ENCODE measurements at places on chromosomes 7 and 10.

- no peak for DNase-seq
Measured at GRCh38 chr7:17207220-17207619, 91.2 kb upstream of the AHR start.

DNA sequence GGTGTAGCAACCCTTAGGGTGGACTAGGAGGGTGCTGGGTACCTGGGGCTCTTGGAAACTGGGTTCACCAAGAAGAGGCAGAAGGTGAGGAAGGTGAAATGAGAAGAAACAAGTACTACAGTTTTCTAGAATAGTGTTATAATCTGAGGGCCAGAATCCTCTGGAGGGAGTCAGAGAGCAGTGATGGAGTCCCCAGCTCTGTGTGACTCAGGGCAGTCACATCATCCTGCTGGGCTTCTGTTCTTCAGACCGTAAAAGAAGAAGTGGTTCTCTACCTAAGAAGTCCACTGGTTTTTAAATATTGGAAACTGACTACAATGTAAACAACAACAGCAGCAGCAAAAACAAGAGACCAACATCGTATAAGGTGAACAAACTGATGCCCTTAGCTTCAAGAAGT is 197.3 kb downstream of the PRPF18 start:
- DNase-seq: no peak

GRCh38 chr7:77327067-77327931 is 88.8 kb downstream of the GSAP start:
- no peak for DNase-seq

DNA sequence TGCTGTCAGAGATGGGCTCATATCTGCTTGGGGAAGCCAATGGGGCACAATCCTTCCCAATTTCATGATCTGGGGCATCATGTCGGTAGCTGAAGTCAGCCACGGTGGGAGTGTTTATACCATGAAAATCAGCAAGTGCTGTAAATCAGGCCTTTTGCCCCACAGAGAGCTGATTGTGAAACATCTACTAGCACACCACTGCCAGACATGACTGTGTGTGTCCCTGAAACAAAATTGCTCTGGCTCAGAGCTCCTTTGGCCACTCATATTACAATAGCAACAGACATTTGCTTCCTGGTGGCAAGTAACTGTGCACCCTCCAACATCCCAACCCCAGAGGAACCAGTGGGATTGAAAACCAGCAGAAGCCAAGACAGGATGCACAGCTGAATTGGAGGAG is 23.7 kb downstream of the GPR26 start:
- DNase-seq: no peak

GRCh38 chr10:124520558-124521428 is 59.2 kb downstream of the LHPP start:
- no peak for DNase-seq

DNA sequence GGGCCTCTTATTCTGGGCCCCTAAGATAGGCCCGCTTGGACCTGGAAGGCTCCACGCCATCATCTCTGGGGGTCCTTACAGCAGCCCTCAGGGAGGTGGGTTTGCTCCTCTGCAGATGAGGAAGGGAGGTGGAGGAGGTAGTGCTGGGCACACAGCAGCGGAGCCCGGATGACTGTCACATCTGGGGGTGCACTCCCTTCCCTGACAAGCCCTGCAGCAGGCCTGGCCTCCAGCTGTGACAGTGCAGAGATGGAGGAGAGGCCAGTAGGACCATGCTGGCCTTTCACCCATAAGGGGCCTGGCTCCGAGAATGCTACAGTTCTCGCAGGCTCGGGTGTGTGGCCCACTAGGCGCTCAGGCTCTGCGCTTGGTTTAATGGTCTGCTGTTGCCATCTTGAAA is 9.2 kb downstream of the GDF2 start:
- no peak for DNase-seq

GRCh38 chr10:35558276-35558675 is 46.9 kb upstream of the GJD4 start:
- no peak for DNase-seq

DNA sequence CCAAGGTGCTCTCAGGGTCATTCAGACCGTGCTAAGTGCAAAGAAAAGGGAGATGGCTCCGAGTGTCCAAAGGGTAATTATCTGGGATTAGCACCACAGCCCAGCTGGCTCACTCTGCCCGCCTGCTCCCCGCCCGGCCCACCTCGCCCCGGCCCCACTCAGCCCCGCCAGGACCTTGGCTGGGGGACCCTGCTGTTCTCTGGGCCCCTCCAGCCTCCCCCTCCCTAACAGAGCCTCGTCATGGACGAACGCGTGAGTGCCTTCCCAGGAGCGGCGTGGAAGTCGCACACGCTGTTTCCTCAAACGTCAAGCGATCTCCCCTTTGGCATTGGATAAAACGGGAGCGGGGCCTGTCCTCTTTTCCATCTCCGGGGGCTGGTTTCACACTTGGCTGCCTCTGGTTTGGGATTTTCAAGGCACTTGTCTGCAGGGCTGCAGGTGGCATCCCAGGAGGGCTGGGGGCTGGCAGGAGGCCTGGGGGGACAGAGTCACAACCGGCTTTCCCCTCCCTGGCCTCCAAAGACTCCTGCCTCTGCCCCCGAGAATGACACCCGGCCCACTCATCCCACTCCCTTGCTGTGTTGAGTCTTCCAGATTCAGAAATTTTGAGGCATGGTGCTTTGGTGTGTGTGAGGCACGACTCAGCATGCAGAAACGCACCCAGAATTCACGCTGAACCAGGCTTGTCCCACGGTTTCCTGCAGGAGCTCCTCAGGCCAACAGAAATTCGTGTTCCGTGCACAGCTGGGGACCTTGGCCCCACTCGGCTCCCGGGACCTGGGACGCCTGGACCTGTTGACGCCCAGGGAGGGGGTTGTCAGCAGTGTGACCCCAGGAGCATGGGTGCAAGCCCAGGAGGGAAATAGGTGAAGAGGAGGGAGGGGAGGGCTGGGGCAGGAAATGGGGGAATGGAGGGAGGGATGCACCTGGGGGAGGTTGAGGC is 110.0 kb downstream of the PDGFA start:
- no peak for DNase-seq

DNA sequence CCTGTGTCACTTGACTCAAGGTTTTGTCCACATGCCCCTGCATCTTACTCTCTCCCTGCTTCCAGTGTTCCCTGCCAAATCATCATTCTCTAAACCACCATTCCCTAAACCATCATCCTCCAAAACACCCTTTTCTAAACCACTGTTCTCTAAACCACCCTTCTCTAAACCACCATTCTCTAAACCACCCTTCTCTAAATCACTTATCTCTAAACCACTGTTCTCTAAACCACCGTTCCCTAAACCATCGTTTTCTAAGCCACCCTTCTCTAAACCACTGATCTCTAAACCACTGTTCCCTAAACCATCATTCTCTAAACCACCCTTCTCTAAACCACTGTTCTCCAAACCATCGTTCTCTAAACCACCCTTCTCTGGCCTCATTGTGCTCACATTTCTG is 142.1 kb downstream of the CXCL12 start:
- no peak for DNase-seq

DNA sequence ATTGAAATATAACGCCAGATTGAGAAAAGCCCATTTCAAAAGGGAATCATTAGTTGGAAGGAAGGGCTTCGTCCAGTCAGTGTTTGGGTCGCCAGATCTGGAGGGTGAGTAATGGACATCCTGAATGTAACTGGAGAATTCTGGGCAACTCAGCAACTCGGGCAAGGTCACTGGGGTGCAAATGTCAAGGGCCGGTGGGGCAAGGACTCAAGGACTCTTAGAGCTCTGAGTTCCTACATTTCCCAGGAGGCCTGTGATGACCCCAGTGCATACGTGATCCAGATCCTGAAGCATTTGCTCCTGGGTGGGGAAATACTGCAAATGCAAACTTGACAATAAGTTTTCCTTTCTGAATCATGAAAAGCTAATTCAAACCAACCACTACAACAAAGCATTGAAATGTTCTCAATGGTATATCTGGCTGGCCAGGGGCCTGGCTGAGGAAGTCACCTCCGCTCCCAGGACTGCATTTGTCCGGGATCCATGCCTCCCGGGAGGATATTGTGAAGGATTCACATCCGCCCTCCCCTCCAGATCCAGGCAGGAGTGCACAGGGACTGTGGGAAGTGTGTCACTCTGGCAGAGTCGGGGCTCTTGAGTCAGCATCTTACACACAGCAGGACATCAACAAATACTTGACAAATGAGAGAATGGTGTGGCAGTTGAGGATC is 164.0 kb downstream of the FANK1 start:
- DNase-seq: peak; percentile 73

DNA sequence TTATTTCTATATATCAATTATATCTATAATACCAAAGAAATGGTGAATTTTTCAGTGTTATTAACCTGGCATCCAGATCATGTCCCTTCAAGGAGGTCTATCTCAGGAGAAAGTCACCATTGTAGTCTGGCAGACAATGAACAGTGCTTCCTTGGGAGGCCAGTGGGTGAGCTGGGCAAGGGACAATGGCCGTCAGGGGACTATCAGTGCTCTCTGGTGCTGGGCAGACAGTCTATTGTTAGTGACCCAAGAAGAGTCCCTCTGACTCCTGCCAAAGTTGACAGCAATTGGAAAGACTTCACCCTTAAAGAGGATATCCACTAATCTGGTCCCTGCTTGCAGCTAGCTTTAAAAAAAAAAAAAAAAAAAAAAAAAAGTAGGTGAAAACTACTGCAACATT is 7.1 kb downstream of the JAZF1 start:
- DNase-seq: no peak

GRCh38 chr7:25994433-25994994 is 157.5 kb upstream of the NFE2L3 start:
- no peak for DNase-seq

DNA sequence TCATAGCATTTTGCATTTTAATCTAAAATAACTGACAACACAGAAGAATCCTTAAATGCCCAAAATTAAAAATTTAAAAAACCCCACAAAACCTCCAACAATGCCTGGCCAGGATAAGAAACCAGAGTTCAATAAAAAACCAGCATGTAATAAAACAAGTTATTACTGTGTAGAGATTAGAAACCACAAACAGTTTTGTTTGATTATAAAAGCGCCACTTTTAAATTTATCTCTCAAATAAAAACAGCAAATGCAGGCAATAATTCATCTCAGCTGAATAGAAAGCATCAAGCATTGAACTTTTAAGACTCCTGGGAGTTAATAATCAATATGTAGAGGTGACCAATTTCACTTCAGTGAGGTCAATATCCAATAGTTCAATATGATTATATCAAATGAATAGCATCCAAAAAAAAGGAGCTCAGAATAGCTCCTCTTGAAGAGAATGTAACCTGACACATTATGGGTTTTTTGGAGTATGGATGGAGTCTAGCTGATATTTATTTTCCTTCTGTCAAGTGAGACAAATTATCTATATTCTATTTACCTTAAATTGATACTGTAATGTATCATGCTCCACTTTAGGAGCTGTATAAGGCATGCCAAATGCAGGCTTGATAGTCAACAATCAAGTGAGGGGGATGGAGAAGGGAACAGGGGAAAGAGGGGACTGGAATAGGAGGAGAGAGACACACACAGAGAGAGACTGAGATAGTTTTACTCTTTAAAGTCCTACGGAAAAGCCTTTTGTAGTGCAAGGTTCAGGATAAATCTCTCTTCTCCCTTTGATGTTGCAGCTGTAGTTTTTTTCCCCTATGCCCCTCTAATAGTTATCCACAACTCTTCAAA is 130.9 kb downstream of the RSU1 start:
- no peak for DNase-seq

GRCh38 chr7:16399265-16399831 is 22.0 kb downstream of the CRPPA start:
- DNase-seq: no peak

GRCh38 chr10:106111246-106111645 is 1053.3 kb downstream of the SORCS1 start:
- DNase-seq: peak; percentile 26

DNA sequence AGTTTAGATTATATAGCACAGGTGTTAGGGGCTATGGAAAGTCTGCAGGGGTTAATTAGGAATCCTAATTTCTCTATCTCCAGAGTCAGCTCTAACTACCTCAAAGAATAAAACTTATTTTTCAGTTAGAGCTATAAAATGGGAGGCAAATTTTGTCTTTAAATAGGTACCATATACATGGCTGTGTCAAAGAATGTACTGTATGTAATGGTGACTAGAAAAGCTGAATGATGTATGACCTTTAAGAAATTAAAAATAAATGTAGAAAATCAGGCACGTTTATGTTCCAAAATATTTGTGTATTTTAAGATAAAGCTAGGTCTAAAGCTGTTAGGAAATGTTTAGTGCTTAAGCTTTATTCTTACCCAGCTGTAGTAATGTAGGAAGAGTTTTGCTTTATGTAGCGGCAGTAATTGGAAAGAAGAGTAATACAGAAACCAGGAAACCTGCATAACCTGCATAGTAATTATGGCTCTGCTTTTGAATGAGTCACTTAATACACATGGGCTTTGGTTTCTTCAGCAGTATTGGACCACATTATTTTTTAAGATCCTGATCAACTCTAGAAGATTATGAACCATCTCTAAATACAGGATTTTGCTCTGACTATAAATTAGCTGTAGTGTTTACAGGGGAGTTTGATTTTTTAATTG is 85.0 kb downstream of the KMT2E start:
- no peak for DNase-seq

- no peak for DNase-seq
Measured at GRCh38 chr7:13724977-13725566, 264.4 kb downstream of the ETV1 start.

- peak; percentile 70 for DNase-seq
Measured at GRCh38 chr7:130141161-130141883, 63.9 kb downstream of the TMEM209 start.

- DNase-seq: no peak
Measured at GRCh38 chr10:110420401-110421193, 77.1 kb upstream of the DUSP5 start.

DNA sequence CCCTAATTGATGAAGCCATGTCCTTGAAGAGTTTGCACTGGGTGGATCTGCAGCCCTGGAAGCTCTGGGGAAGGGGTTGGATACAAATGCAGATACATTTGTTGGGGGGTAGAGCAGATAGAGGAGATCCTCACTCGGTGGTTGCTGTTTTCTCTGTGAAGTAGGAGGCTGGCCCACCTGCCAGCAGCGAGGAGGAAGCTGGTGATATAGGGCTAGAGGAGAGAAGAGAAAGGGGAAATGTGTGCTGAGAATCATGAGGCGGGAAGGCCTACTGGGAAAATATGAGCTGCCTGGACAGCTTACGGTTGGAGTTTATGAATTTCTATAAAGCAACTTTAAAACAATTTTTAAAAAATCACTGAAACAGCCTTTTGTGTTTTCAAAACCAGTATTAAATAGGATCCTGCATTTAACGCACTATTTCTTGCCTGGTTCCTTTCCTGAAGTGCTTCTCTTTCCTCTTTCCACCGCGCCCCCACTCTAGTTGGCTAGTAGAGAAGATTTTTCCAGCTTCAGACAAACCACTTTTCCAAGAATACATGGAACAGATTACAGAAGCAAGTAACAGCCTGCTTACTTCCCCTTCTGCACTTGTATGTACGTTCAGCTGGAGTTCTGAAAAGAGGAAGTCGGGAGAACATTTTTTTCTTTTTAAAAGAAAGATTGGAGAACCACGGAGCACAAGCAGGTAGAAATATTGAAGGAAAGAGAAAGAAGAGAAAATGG is 100.6 kb upstream of the GLCCI1 start:
- DNase-seq: no peak

- no peak for DNase-seq
Measured at GRCh38 chr10:85318809-85319807, 990.7 kb downstream of the CCSER2 start.

GRCh38 chr7:151312831-151313809 is 28.5 kb upstream of the NUB1 start:
- no peak for DNase-seq

Data from fibroblast of the conjunctiva (primary cell).